Stimulated activated CD4-positive, alpha-beta T cell treated with anti-CD3 and anti-CD28 coated beads, TNF-alpha, amount 100 ng/mL, for 1 hour (primary cell): ENCODE measurements at places on chromosomes 5 and 9.

DNA sequence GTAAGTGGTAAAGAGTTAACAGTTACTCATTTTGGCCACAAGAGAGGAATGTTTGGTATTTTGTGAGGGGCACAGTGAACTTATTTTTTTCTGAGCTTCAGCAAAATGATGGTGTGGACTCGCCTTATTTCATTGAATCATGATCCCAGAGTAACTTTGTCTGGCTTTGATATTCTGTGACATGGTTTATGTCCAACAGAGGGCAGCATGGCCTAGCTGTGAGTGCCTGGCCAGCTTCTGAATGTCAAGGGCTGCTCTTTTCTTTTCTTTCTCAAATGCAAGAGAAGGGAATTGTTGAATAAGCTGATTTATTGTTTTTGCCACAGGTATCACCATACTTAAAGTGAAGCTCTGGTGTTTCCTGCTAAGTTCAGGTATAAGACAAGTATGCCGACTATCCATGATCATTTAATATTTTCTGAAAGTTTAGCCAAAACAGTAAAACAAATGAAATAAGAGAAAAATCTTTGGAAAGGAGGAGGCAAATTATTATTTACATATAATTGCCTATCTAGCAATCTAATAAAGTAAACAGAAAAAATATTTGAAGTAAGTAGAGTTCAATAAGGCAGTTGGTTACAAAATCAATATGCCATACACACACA is 31.7 kb downstream of the MRPL22 start:
- no peak for DNase-seq

DNA sequence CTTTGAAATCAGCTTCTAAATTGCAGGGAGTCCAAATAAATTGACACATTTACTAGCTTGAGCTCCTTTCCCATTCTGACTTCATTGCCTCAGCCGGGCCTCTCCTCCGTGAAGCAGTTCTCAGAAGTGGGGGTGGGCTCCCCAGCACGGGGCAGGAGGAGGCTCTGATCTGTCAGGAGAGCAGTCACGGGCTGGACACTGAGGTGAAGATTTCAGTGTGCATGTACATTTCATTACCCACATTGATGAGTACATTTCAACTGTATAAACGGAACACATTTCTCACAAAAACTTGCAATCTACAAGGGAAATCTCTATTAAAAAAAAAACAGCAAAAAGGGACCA is 195.9 kb downstream of the SEMA6A start:
- no peak for DNase-seq

DNA sequence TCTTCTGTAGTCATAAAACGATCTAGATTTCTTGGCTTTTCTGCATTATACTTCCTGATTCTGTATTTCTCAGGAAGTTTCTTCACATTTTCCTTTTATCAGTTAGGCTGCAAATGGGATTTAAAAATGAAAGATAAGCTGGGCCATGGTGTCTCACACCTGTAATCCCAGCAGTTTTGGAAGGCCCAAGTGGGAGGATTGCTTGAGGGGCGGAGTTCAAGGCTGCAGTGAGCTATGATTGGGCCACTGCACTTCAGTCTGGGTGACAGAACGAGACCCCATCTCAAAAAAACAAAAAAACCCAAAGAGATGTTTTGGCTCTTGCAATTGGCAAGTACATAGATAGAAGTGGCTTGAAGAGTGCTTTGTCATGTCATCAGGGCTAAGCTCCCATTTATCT is 26.2 kb upstream of the APC start:
- DNase-seq = no peak

- no peak for DNase-seq
These were observed 401.2 kb downstream of the IRX1 start for GRCh38 chr5:3996707-3997336.

- no peak for DNase-seq
These were observed 405.1 kb upstream of the PTGER4 start for GRCh38 chr5:40274568-40274967.

DNA sequence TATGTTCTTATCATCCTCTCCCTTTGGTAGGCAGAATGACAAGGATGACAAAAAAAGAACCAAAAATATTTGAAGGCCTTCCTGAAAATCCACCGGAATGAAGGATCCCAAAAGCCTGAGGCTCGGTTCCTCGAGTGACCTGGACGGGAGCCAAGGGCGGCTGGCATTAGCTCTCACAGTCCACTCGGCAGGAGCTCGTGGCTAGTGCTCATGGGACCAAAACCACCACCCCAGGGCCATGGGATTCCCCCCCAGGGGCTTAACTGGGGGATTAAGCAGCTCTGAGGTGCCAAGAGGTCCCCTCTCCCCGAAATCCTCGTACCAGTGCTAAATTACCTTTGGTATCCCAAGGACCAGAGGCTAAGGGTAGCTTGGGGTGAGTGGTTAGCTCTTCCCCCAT is 586 bp upstream of the PDZD2 start:
- DNase-seq = no peak

DNA sequence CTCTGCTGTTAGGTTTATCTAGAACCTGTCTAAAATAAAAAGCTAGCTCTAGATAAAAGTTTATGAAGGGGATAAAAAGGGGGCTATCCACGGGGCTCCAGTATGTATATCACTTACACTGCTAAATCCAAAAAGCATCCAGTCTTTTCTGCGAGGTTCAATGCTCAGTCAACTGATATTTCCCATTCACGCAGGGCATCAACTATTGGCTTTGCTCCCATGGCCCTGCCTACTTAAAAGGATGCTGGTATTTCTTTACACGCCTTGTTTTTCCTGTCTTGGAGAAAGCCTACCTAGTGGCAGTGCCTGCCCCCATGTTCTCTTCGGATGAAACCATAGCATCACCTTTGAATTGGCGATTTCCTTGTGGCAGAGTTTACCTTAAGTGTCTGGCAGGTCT is 8.1 kb downstream of the SPRY4 start:
- DNase-seq = no peak

GRCh38 chr9:78828521-78828920 is 531.6 kb downstream of the PSAT1 start:
- DNase-seq = no peak

DNA sequence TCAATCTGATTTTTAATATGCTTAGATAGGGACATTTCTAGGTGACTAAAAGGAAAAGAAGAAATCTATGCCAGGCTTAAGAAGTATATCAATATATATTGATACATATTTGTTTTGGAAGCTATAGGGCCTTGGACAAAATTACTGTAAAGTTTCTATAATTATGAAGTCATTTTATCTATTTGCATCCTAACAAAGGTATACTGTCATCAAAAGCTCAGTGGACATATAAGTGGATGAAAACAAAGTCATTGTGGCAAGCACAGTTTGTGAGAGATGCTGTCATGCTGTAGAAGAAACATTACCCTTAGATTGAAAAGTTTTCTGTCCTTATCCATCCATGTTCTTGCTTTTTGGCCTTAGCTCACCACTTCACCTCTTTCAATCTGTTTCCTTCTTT is 140.3 kb upstream of the SPEF2 start:
- no peak for DNase-seq

DNA sequence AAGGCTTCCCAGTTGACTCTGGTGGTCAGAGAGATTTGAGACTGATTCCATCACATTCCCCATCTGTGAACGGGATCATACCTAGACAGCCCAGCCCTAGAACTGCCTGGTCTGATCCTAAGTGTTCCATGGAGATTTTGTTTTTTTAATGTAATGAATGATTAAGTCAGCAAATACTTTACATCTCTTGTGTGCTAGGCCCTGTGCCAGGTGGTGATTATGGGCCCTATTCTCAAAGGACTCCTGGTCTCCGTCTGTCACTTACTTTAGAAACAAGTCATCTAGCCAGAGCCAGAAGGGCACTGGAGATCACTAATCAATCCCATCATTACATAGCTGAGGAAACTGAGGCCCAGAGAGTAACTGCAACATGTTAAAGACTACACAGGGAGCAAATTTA is 1.1 kb upstream of the GPX3 start:
- no peak for DNase-seq

DNA sequence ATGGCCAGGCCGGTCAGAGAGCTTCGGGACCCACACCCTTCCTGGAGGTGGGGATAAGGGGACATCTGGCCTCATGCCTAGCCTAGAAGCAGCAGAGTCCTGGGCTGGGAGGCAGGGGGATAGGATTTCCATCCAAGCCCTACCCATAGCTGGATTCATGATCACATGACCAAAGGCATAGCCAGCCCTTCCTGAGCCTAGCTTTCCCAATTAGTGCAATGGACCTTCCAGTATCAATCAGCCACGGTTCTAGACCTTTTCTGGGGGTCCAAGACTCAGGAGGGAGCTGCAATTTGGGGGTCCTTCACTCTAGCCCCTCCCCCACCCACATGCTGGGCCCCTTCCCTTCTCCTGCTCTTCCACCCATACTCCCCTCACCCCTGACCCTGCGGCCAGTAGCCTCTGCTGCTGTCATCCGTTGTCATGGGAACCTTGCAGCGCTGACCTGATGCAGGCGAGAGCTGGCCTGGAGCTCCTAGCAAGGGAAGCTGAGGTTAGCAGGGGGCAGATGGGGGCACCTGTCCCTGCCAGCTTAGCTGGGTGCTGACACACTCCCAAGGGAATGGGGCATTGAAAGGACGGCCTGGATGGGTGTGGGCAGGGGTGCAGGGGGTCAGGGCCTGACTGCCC is 44.6 kb downstream of the CXXC5 start:
- no peak for DNase-seq

GRCh38 chr9:35910613-35911359 is 1.5 kb downstream of the SPAAR start:
- no peak for DNase-seq

GRCh38 chr5:54524704-54525103 is 7.1 kb downstream of the SNX18 start:
- no peak for DNase-seq

DNA sequence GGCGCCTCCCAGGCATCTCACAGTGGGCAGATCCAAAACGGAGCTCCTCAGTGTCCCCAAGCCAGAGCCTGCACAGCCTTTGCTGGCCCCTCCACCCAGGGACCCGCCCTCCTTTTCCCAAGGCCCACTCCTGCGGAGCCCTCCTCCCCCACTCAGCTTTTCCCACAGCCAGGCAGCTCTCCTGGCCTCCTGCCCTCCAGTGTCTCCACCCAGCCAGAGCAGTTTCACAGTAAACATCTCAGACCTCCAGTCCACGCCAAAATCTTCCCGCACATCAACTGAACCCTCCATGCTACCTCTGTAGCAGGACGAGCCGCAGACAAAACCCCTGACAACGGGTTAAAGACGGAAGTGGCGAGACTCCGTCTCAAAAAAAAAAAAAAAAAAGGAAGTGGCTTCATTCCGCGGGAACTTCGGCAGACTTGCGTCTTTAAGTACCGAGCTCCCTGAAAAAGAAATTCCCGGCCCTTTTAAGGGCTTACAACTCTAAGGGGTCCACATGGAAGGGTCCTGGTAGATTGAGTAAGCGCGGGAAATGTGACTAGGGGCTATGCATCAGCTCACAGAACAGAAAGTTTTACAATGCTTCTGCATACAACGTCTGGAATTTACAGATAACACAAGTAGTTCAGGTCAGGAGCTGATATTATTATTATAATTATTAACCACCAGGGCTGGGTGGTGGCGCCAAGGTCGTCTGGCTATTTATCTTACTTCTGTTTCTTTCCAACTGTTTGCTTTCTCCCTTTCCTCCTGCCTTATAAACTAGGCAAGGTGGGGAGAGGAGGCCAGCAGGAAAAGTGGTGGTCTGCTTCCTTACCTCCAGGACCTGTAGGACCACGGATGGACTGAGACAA is 11.4 kb upstream of the GRIN1 start:
- no peak for DNase-seq

DNA sequence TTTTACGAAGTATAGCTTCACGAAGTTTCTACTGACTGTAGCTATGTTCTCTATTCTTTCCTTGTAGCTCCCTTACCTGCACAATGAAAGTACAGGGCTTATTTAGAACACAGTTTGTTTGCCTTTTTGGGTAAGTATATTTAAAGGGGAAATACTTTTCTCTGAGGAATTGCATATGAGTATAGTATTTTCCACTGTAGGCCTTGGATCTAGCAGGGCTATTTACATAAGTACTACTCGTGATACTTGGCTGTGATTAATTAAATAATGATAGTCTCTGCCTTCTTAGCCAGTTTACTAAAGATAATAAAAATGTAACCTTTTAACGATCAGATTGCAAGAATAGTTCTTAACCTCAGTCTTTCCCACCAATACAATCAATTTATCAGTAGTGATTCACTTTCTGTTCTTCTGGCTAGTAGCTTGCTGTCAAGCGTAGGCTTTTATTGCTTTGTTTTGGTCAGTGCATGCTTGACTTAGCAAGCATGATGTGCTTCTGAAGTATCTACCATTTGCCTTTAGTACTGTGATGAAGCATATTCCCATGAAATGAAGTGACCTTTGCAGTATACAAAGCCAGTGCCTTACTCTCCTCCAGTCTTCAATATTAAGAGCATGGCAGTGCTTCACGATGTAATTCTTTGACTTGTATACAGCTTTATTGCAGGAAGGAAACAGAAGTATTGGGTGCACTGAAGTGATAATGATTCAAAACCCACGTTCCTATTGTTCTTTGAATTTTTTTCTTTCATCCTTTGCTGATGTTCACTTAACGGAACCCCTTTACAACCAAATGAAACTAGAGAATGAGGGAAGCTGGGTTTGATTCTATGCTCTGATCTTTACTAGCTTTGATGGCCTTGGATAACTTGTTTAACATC is 64.2 kb downstream of the SLC44A1 start:
- no peak for DNase-seq

GRCh38 chr9:4760122-4760521 is 19.1 kb upstream of the AK3 start:
- no peak for DNase-seq

- DNase-seq = no peak
These were observed 24.7 kb downstream of the NR5A1 start for GRCh38 chr9:124482431-124483031.

DNA sequence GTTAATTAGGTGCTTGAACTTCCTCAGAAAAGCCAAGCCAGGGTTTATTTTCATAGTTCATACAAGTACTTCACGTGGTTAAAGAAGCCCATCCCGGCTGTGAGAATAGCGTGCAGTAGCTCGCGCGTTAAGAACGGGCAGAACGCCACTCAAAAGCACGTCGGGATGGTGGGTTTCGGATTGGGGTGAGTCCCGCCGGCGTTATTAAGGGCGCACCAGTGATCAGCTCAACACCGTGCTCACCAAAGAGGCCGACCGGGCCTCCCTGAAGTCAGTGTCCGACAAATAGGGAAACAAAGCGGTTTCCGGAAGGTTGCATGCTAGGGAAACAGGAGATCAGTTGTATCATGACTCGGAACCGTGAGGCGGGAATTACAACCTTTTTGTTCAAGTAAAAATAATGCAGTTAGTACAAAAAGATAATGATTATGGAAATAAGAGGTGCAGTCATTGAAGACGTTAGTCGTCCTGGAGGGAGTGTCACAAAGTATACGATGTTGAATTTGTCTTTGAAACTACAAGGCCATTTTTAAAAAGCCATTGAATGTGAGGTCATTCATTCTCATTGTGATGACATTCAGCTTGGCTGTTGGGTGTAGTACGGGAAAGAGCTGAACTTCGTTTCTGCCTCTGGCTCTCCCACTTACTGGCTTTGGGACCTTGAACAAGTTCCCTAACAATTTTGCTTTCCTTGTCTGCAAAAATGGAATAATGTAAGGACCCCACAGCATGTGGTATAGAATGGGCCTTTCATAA is 992 bp downstream of the SETD9 start:
- no peak for DNase-seq
